ENCODE measurements at places on chromosomes 3 and 15.
A peak's percentile ranks its signal among the peaks of the same experiment; 100 is the strongest.

GRCh38 chr15:82922737-82923136, 29.8 kb downstream of the HOMER2 start:
- DNase-seq: no peak

- peak; percentile 10 for DNase-seq
Measured at GRCh38 chr15:73273181-73274002, 95.4 kb downstream of the HCN4 start.

GRCh38 chr3:16109929-16110328, 64.6 kb upstream of the GALNT15 start:
- no peak for DNase-seq

DNA sequence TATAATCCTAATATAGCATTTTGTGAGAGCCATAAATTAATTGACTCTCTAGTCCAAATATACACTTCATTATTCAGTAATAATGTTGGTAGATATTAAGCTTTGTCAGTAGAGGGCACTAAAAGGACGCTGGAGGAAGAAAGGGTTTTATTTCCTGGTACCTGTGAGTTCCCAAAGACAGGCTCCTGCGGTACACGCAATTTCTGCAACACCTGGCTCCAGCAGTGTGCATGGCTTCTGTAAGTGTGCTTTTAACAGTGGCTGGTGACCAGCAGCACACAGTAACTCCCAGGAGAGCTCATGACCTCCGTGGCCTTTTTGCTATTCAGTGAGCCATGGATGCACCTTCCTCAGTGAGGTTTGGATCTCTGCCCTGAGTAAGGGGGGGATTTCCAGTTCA, 338.3 kb upstream of the ZNF385D start:
- DNase-seq: no peak
